ENCODE measurements at places on chromosomes 13 and 19.

DNA sequence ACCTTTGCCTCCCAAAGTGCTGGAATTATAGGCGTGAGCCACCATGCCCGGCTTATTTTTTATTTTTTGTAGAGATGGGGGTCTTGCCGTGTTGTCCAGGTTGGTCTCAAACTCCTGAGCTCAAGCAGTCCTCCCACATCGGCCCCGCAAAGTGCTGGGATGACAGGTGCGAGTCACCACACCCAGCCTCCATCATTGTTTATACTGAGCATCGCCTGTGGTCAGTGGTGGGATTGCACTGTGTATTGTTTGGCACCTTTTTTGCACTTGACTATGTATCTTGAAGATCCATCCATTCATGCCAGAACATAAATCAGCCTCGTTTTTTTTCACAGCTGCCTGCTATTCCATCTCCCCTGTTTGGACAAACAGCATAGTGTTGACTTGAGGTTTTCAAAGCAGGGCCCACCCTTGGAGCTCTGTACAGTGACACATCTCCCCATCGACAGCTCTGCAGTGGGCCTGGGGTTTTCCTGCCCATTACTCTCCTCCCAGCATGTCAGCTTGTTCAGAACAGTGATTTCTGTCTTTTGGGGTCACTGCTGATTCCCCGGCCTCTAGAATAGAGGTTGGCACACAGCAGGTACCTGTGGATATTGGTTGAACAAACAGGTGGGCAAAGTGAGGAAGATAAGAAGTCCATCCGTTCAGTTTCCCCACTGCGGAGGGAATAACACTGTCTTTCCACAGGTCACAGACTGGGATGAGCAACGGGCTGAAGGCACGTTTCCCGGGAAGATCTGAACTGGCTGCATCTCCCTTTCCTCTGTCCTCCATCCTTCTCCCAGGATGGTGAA lies 8.2 kb upstream of the UPK1A start:
- DNase-seq: no peak

GRCh38 chr19:10027158-10027997 lies 14.1 kb downstream of the RDH8 start:
- peak; percentile 70 for DNase-seq

DNA sequence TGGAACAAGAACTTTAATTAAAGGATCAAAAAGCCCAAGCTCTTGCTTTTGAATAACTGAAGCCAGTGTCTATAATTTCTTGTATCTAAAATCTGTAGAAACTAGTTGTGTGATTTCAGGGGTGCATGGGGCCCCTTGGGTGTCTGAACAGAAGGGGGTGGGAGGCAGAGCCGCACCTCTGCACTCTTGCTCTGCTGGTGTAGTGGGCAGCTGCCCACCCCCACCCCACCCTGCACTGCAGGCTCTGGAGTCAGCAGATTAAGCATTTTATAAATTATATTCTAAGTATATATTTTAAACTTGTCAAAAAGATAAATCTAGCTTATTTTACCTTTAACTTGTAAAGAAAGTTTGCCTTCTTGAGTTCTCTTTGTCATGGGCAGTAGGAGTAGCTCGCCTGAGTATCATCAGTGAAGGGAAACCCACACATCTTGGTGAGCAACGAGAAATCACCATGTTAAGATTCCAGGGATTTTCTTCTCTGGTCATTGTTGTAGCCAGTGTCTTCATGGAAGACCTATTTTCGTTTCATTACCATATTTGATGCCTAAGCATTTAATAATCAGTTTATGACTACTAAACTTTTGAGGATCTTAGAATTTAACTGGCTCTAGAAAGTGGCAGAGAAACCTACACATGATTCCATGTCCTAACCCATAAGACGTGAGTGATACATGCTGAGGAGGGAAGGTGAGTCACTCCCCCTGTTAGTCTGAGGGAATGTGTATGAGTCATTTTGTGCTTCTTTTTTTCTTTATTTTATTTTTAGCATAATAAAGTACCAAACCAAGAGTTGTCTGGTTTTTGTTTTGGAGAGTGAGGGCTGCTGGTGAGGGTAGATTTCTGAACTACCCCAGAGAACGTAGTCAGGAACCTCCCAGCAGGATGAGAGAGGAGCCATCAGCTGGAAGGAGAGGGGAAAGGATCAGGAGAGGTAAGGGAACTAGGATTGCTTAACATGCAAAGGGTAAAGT lies 7.7 kb downstream of the UBE2L5 start:
- peak; percentile 40 for DNase-seq

DNA sequence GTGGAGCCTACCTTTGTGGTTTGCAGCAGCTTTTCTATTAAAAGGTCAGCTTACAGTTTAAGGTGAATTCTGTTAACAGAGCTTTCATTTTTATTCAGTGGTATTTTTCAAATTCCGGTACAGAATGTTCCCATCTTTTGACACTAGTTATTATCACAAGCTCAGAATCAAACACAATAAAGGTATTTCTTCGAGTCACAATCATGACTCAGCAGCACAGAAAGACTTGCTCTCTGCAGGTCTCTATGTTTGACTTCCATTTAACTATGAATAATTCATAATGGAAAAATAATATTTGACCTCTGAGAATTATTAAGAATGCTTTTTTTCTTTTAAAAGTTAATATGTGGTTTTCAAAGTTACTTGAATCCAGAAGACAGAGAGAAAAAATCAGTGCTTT lies 28.2 kb downstream of the DACH1 start:
- DNase-seq: no peak

DNA sequence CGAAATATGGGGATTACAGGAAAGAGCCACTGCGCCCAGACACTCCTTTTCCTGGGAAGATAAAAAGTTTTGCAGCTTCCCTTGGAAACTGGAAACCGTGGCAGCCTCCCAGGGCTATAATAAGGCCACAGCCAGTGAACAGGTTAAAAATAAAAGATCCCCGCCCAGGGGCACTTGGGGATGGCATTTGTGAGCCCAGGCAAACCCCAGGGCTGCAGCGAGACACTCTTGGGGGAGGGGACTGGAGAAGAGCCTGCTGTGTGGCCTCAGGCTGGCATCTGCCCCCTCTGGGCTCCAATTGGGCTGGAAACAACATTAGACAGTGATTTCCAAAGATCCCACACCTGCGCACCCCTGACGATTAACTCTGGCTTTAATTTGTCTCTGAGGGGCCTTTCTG lies 11.2 kb downstream of the FEM1A start:
- DNase-seq: no peak

DNA sequence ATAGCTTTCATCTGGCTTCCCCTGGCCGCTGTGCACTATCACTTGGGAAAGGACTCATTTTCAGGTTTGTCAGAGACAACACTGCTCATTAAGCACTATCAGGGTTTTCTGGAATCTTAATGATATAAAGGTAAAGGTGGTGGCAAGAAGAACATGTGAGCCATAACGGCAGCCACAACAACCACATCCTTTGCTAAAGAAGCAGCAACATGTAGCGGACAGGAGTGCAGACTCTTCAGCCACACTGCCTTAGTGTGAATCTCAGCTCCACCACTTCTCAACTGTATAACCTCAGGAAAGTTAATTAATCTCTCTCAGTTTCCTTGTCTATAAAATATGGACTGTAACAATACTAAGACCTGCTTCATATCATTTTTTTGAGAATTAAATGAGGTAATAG lies 24.1 kb upstream of the MIR17HG start:
- DNase-seq: no peak

DNA sequence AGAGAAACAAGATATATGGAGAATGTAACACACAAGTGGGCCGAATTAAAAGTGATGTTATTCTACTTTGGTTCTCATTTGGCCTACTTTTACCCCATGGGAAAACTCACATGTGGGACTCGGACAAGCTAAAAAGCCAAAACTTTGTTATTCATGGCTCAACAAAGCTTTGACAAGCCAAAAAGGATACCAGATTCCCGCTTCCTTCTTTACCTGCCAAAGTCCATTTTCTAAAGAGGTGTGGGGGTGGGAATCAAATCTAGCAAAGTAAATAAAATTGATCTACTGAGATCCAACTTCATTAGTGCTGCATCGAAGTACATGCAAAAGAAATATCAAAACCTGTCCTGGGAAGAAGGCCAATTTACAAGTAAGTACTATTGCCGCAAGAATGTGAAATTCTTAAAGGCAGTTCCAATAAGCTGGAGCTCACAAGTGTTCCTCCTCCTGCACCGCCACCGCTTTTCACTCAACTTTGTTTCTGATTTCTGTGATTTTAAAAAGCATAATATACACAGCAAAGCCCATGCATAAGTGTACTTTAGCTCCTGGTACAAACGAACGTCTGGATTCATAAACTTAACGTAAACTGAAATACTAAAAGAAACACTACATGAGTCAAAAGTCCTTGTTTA lies 1.1 kb downstream of the LNX2 start:
- DNase-seq: peak; percentile 36

GRCh38 chr13:50140581-50141374 lies 125.5 kb downstream of the KCNRG start:
- no peak for DNase-seq

DNA sequence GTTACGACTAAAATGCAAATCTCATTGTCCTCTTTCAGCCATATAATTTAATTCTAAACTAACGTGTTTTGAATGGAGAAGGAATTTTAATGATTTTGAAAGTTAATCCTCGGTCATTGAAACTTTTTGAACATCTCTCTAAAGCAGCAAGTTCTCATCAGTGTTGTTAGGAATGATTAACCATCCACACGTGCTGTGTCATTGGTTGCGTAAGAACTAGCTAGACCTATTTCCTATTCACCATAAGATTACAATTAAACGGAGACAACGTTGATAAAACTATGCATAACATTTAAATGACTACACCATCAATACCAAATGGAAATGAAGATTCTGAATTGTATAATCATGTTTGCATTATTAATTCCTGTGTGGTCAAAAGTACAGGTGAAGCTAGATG lies 155.6 kb upstream of the IRS2 start:
- DNase-seq: no peak

- DNase-seq: no peak
These were observed 248.1 kb downstream of the ITGBL1 start for GRCh38 chr13:101700598-101700997.

DNA sequence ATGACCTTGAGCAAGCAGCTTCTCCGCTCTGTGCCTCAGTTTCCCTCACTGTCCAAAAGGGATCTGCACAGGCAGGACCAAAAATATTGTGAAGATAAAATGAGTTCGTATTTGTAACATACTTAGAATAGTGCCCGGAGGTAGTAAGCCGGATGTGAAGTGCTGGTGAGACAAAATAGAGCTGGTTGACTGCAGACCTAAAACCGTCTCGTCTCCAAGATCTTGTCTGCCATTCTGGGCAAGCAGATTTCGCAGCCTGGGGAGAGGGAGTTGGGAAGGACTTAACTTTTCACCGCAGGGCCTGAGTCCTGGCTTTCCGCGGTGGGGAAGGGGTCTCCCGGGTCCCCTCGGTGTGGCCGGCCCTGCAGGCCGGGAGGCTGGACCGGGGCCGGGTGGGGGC lies 8.2 kb upstream of the BBC3 start:
- no peak for DNase-seq

GRCh38 chr13:56893843-56894242 lies 246.9 kb upstream of the PRR20A start:
- no peak for DNase-seq

DNA sequence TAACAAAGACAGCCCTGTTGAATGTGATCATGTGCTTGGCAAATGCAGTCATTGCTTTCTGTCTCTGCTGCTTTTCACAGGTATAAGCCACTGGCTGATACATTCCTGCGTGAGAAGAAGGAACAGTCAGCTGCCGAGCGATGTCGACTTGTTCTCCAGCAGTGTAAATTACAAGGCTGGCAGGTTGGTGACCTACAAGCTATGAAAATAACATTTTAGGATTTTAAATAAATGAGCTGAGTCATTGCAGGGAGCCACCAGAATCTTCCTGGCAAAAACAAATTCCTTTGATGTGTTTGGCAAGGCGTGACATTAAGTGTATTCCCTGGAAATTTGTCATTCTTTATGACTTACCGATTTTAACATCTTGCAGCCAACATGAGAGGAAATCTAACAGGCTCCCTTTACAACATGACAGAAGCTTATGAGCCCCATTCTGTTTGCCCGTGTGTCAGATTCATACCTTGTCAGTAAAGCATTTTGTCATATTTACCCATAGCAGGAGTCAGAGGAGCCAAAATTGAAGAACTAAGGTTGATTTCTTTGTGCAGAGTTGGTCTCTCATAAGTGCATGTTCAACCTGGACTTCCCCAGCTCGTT lies 471.4 kb downstream of the MYO16 start:
- no peak for DNase-seq

GRCh38 chr13:47672245-47673008 lies 328.6 kb downstream of the SUCLA2 start:
- no peak for DNase-seq

DNA sequence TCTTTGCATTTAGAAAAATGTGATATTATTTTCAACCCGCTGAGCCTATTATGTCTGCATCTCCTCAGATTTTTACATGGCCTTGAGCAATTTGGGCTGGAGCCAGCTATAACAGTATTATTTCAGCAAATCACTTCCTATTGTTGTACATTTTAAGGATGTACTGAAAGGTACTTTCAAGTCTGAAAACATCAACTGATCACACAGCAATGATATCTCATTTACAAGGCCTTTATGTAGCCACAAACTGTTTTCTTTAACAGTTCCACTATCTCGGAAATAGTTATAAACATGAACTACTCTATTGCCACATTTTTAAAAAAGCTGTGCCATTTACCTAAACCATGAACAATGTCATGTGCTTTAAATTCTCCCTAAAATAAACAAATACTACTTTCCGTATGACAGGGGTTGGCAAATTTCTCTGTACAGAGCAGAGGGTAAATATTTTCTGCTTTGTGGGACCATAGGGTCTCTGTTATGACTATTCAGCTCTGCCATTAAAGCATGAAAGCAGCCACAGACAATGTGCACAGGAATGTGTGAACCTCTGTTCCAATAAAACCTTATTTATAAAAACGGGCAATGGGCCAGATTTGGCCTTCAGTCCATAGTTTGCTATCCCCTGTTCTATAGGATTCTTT lies 560.4 kb downstream of the GPC6 start:
- DNase-seq: no peak

GRCh38 chr19:36488846-36489117 lies 579 bp downstream of the ZNF566 start:
- peak; percentile 28 for DNase-seq

DNA sequence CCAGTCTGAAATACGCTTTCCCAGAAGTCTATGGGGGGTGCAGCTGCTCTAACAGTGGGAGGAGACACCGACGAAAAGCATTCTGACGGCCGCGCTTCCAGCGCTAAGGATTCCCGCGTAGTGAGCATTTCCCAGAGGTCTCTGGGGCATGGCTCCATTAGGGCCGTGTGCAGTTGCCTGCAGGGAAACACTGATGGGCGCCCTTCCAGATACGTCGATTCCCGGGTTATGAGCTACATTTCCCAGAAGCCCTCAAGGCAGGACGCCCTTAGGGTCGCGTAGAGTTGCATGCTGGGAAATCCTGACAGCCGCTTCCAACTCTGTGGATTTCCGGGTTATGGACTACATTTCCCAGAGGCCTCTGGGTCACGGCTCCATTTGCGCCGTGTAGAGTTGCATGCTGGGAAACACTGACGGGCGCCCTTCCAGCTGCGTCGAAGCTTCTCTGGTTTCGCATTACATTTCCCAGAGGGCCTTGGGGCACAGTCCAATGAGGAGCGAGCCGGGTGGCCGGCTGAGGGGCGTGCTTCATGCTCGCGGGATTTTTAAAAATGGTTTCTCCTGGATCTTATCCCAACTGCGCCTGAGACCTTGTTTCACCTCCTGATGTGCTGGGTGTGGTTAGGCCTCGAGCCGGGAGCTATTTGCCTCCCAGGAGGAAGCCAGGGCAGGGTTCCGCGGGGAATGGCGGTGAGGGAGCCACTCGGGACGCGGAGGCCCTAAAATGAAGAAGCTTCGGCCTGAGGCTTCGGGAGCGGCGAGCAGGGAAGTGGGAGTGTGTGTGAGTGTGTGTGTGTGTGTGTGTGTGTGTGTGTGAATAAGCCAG lies 17.2 kb upstream of the ZNF331 start:
- peak; percentile 85 for DNase-seq

Data from AML-193 (cell line).